ENCODE measurements at places on chromosomes 4 and X. TPM values are rescaled to one million over a fixed set of nuclear protein-coding genes. Genes with fewer than 3 reads are reported as not detected.
A peak's percentile ranks its signal among the peaks of the same experiment; 100 is the strongest.

The EPHA5 gene
- under 0.01 TPM for total RNA-seq

The SMIM31 gene
- not detected for total RNA-seq

The AMBN gene
- not detected for total RNA-seq

The ATP6AP1 gene
- 13.9 TPM for total RNA-seq

The GLRB gene
- 3.9 TPM for total RNA-seq

The TTC29 gene
- not detected for total RNA-seq

The NPY1R gene
- under 0.01 TPM for total RNA-seq

The CYTL1 gene
- total RNA-seq, result 1.4 TPM

The PDGFRA gene
- 157 TPM for total RNA-seq

The PPP4R3C gene
- total RNA-seq, result not detected

The ENPEP gene
- 0.28 TPM for total RNA-seq

The SLC10A4 gene
- total RNA-seq, result not detected

The KLHL15 gene
- 11.1 TPM for total RNA-seq

The MAGEA6 gene
- not detected for total RNA-seq

GRCh38 chr4:81814987-81815541 is 343.4 kb upstream of the RASGEF1B start:
- no peak for DNase-seq

DNA sequence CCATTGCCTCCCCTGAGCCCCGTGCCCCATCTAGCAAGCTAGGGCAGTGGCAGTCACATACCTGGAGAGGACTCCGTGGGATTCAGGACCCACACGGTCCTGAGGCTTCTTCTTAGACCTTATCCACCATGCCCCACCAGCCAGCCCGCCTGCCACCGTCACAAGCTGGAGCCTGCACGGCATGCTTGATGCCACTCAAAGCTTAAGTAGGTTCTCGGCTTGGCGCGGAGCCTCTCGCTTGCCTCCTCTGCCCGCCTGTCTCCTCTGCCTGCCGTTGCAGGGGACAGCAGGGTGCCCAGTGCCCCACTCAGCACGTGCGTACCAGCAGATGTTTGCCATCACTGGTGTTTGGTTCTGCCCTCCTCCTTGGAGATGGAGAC is 14.1 kb downstream of the PSAPL1 start:
- DNase-seq, result no peak

DNA sequence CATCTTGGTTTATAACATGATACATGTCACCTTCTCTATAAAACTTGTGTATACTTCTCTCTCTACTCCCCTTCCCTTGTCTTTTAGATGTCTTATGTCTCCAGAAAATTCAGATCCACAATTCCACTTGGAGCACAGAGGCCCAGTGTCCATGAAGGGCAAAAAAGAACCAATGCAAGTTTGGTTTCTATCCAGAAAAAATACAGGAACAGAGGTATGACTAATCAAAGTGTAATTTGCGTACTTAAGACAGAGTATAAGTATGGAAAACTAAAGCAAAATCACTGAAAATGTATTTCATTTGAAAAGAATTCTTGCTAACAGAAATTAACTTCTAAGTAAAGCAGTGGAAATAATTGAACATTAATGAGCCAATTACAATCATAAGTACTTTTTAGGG is 46.2 kb downstream of the GUCY1B1 start:
- peak; percentile 73 for DNase-seq

DNA sequence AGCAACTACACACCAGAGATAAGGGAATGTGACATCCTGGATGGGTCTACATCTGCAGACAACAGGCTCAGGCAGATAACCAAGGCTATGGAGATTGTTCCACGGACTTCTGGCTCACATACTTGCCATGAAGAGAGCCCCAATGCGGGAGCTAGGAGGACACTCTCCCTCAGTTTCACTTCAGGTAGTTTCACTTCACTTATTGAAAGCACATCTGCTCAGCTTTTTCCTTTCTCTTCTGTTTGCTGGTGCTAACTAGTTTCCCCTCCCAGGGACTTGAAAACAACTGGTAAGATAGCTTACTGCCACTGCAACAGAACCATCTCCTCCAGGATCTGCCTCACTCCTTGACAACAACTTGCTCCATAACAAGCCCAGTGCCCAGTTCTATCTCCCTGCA is 1.4 kb upstream of the CT47C1 start:
- DNase-seq, result no peak

DNA sequence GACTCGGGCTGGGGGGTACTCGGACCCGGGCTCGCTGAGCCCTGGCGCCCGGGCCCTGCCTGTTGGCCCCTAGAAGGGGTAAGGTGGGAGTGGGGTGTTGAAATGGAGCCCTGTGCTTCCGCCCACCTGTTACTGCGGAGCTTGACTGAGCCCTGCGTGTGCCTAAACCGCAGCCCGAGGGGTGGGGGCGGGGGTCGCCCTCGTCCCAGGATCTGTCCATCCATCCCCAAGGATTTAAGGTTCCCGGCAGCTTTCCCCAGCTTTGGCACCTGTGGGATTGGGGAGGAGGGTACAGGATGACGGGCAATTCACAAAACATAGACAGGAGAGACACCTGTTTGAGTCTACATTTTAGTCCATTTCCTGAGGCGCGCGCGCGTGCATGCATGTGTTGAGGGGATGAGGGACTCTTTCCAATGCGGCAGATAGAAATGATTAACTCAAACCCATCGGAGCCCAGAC is 779 bp downstream of the GABRQ start:
- DNase-seq, result no peak

DNA sequence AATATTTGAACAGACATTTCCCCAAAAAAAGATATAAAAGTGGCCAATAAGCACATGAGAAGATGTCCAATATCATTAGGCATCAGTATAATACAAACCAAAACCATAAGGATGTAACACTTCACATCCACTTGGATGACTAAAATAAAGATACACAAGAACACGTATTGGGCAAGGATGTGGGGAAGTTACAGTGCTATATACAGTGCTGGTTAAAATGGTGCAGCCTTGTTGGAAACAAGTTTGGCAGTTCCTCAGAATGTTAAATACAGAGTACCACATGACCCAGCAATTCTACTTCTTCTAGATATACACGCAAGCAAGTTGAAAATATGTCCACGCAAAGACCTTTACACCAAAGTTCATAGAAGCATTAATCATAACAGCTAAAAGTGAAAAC is 58.9 kb downstream of the HAUS3 start:
- peak; percentile 44 for DNase-seq

- DNase-seq, result no peak
Measured at GRCh38 chrX:54494166-54494988, 1.7 kb downstream of the FGD1 start.

DNA sequence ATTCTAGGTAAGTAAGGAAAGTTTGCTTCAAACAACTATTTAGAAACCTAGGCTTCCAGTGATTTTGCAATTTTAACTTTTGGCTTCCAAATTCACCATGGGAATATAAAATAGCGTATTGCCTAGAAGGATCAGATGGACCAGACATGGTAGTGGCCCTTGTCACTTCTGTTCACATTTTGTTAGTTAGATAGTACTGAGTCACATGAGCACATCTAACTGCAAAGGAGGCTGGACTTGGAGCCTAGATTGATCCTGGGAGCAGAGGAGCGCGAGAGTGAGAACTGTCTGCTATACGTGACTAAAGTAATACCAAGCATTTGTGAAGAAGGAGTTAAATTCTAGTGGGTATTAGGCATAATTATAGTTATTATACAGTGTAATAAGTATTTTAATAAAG is 102.4 kb downstream of the ARHGAP24 start:
- no peak for DNase-seq

- no peak for DNase-seq
Measured at GRCh38 chr4:168628251-168628650, 131.4 kb downstream of the PALLD start.

DNA sequence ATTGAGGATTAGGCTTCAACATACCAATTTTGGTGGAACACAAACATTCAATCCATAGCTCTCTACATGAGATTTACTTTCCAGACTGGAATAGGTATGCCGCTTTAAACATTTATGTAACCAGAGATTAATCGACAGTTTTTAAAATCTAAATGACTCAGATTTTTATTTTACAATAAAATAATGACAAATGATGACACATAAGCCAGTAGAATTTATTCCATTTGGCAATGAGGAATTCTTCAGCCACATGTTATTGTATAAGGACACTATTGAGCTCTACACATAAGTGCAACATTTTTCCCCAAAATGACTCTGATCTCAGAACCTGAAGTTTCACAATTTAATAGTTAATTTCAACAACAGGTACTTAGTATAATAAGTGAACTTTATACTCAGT is 227.0 kb upstream of the PRPS2 start:
- DNase-seq, result no peak

- DNase-seq, result no peak
Measured at GRCh38 chr4:158861281-158861680, 92.5 kb downstream of the FNIP2 start.

- peak; percentile 7 for DNase-seq
Measured at GRCh38 chr4:141890279-141890678, 253.9 kb downstream of the IL15 start.
